ENCODE measurements at places on chromosomes 5 and 9.

- DNase-seq, result no peak
Measured at GRCh38 chr9:75604661-75605060, 285.8 kb upstream of the PCSK5 start.

DNA sequence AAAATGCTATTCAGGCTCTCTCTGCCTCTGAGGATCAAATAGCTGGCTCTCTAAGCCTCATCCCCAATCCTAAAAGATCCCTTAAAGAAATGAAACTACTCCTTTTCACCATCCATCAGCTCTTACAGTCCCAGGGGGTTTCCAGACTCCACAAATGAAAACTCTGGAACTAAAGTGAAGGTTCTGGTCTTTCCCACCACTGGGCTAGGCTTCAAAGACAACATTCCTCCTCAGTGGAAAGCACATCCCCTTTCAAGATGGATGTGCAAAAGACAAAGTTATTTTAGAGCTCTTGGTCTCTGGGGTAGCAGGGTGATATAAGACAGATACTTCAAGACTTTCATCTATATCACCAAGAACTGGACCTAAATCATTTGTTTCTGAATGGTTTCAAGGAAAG lies 106.9 kb downstream of the DCP2 start:
- DNase-seq, result no peak

- no peak for DNase-seq
Measured at GRCh38 chr5:63686938-63687337, 275.3 kb downstream of the HTR1A start.

- no peak for DNase-seq
Measured at GRCh38 chr9:95771556-95772246, 103.8 kb upstream of the ERCC6L2 start.

GRCh38 chr5:137370096-137371071 lies 128.7 kb downstream of the SPOCK1 start:
- no peak for DNase-seq

All from stimulated activated CD4-positive, alpha-beta T cell treated with anti-CD3 and anti-CD28 coated beads, TNF-alpha, amount 100 ng/mL, for 1 hour (primary cell).